ENCODE measurements at places on chromosomes 12 and 14. TPM values are rescaled to one million over a fixed set of nuclear protein-coding genes. Genes with fewer than 3 reads are reported as not detected.

DNA sequence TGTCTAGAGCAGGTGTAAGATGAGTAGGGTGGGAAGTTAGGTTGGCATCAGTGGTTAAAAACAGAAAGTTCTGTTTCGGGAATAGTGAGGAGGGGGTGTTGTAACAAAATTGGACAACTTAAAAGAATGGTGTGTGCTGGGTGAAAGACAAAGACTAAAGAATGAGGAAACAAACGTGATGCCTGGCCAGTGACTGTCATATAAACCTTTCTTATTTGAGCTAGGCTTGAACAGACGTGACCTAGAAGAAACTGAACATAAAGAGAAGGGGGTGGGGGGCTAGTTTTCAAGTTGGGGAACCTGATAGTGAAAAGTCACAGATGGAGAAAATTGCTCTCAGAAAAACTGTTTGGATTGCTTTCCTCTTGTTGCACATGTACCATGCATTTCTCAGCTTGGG lies 39.6 kb downstream of the RAD52 start:
- no peak for ATAC-seq

GRCh38 chr12:22115711-22116110 lies 69.7 kb downstream of the CMAS start:
- ATAC-seq: no peak

DNA sequence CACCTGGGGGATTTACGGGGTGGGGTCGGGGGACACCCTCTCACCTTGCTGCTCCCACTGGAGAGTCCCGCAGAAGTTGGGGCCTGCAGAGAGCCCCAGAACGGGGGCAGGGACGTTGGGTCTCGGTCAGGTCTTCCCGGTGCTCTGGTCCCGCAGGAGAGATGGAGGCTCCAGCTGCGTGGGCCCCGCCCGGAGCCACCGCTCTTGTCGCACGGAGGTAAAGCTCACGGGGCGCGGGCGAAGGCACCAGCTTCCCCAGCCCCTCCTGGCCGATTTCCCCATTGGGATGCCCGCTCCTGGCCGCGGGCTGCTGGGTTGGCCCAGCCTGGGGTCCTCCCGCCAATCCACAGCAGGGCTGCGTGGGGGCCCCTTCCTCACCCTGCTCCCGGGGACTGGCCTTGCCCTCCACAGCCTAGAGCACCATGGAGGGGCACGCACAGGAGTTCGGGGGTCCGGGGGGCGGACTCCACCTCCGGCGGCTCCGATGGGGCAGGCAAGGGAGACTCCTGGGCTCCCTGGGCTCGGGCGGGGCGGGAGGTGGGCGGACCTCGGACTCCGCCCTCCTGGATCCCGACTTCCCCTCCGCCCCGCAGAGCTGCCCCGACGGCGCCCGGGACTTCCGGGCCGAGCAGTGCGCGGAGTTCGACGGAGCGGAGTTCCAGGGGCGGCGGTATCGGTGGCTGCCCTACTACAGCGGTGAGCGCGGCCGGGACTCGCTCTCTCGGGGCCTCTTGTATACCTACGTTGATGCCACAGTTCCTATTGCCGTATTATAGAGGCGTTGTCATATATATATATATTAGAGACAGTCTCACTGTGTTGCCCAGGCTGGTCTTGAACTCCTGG lies 8.4 kb downstream of the PAPLN start:
- ATAC-seq: no peak

DNA sequence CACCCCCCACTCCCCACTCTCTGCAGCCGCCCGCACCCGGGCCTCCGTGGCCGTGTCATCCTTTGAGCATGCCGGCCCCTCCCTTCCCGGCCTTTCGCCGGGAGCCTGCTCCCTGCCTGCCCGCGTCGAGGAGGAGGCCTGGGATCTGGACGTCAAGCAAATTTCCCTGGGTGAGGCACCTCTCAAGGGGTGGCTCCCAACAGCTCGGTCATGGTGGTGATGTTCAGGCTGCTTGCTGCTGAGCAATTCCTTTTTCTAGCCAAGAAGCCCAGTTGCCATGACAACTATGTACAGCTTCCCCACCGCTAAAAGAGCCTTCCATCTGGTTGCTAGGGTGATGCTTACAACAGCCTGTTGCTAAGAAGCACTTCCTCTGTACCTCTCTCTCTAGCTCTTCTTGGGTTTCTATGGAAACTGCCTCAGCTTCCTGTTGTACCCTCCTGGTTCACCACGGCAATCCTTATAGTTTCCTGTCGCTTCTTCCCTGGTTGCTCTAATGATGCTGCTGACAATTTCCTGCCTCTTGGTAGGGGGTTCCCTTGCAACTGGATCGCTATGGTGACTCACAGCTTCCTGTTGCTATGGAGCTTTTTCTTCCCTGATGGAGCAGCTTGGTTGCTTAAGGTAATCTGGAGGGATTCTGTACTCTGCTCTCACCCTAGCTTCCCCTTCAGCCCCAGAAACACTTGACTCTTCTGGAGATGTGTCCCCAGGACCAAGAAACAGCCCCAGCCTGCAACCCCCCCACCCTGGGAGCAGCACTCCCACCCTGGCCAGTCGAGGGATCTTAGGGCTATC lies 11.0 kb downstream of the ZNF219 start:
- ATAC-seq: peak; percentile 89

The PZP gene
- total RNA-seq: 0.92 TPM

DNA sequence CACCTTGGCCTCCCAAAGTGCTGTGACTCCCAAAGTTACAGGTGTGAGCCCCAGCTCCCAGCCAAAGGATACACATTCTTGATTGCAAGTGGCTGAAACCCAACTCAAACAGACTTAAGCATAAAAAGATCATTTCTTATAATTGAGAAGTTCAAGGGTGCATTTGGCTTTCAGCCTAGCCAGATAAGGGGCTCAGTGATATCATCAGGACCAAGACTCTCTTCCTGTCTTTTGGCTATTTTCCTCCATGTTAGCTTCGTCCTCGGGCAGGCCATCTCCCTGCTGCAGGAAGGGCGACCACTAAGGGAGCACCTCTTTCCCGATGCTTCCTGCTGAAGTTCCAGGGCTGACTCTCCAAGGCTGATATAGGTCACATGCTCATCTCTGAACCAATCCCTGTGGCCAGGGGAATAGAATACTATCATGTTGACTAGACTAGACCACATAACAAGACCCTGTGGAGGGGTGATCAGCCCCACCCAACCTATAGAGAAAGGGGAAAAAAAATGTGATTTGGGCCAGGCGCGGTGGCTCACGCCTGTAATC lies 9.8 kb upstream of the KRT8 start:
- ATAC-seq: no peak

DNA sequence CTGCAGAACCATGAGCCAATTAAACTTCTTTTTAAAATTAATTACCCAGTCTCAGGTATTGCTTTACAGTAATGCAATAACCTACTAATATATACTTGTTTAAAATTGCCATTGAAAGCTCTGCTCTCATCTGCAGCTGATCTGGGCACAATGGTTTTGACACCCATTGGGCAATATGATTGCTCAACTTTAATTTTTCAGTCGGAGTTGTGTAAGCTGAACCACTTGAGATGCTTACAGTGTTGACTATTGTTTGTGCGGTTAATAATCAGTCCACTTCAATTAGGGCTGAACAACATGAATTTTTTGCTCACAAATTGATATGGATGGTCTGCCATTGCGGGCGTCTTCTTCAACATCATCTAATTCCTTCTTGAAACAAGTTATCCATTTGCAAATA lies 18.0 kb upstream of the OR4K5 start:
- ATAC-seq: no peak

- ATAC-seq: no peak
Measured at GRCh38 chr12:102484017-102484416, 3.7 kb upstream of the IGF1 start.

DNA sequence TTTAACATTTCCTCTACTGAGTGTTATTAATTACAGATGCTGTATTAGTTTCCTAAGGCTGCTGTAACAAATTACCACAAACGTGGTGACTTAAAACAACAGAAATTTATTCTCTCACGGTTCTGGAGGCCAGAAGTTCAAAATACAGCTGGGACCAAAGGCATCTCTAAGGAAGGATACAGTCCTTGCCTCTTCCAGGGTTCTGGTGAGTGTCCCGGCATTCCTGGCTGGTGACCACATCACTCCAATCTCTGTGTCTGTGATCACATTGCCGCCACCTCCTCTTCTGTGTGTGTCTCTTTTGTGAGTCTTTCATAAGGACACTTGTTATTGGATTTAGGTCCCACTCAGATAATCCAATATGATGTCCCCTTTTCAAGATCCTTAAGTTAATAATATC lies 85.1 kb upstream of the CCDC198 start:
- no peak for ATAC-seq

DNA sequence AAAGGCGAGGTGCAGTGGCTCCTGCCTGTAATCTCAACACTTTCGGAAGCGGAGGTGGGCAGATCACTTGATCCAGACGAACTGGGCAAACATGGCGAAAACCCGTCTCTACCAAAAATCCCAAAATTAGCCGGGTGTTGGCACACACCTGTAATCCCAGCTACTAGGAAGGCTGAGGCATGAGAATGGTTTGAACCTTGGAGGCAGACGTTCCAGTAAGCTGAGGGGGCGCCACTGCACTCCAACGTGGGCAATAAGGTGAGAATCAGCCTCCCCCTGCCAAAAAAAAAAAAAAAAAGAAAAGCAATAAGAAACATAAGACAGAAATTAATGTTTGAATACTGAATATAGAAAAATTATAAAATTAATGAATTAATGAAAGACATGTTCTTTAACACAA lies 928.7 kb downstream of the LRFN5 start:
- no peak for ATAC-seq

The OASL gene
- total RNA-seq: 0.19 TPM

GRCh38 chr12:100493396-100494012 lies 19.8 kb downstream of the NR1H4 start:
- ATAC-seq: no peak

The SAMD15 gene
- 3.0 TPM for total RNA-seq

- ATAC-seq: no peak
Measured at GRCh38 chr12:104147346-104147745, 9.3 kb upstream of the NFYB start.

GRCh38 chr12:113462117-113462774 lies 9.4 kb downstream of the LHX5 start:
- peak; percentile 93 for ATAC-seq

- no peak for ATAC-seq
Measured at GRCh38 chr12:19886065-19886464, 446.8 kb downstream of the AEBP2 start.

The GPR33 gene
- not detected for total RNA-seq

DNA sequence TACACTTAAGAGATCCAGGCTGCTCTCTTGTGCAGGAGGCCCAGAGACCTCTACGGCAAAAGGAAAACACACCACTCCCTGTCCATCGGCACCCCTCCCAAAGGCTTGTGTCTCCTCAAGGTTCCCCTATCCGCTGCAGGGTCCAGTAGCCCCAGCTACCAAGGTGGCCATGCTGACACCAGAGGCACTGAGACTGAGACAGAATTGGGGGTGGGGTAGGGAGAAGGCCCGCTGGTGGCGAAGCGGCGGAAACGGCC lies 590 bp downstream of the DDIT3 start:
- ATAC-seq: peak; percentile 0

- no peak for ATAC-seq
Measured at GRCh38 chr14:60160422-60160821, 4.8 kb downstream of the DHRS7 start.

DNA sequence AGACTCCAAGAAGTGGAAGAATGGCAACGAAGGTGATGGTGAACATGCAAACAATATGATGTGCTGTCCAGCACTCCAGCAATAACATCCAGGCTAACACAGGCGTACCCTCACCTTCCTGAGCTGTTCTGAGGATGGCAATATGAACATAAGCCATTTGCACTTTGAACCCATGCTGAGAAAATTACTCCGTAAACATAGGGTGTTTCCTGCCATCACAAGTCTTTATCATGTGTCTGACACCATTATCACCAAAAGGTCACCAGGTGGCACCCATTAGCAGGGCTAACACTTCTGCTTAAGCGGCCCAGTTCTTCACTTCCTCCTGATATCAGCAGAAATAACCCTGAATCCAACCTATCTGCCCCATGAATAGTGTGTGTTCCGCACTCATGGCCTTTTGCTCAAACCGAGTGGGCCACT lies 482.8 kb downstream of the MED13L start:
- no peak for ATAC-seq

DNA sequence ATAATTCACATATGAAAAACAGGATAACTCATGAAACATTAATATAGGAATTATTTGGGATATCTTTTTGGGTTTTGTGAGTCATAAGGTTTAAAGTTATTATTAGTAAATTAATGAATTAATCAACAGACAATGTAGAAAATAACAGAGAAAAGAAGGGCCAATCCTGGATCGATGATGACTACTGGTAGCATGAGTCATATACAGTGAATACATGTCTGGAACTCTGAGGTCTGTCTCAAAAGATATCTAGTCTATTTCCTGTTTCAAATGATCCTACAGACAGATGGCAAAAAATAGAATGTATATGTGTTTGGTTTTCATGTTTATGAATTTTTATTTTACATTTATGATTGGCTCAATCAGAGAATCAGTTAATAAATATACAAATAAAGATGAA lies 86.4 kb upstream of the RTL1 start:
- no peak for ATAC-seq

The HIF1A gene
- total RNA-seq: 64.1 TPM

- ATAC-seq: no peak
Measured at GRCh38 chr12:77058740-77059139, 6.6 kb downstream of the E2F7 start.

- ATAC-seq: no peak
Measured at GRCh38 chr12:55915482-55915859, 12.2 kb downstream of the PYM1 start.

DNA sequence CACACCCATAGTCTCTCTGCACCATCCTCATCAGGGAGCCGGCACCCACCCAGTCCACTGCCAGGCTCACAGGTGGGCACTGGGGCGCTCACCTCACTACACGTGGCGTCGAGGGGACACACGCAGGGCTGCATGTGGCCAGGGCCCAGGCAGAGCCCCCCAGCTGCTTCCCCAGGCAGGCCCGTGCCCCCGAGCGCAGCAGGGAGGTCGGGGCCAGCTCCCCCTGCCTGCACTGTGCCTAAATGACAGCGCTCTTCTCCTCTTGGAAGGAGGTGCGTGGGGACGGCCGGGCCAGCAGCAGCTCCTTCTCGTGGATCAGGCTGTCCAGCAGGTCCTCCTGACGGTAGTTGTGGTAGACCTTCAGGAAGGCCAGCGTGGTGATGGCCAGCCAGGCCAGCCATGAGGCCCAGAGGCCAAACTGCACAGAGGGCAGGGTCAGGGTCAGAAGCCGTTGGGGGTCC lies 11.3 kb downstream of the TMEM179 start:
- no peak for ATAC-seq

The C14orf180 gene
- 0.26 TPM for total RNA-seq

GRCh38 chr14:27730204-27730603 lies 1036.4 kb upstream of the FOXG1 start:
- no peak for ATAC-seq

DNA sequence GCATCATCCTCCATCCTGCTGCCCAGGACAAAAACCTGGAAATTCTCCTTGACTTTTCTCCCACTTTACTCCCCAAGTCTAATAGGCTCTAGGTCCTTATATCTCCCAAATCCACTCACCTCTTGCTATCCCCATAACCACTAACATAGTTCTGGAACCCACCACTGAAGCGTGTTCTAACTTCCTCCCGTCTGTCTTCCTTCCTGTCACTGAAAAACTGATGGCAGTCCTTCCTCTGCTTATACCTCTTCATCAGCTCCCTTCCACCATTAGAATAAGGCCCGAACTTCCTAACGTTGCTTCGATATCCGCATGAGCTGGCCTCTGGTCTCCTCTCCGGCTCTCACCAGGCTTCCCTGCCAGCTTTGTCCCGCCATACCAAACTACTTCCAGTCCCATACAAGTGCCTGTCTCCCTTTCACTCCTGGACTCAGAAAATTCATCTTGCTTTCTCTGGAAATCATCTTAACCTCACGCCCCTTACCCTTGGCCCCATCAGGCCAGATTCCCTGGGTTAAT lies 63.0 kb upstream of the BCL2L14 start:
- no peak for ATAC-seq

The HECTD1 gene
- 141 TPM for total RNA-seq

Data from motor neuron (in vitro differentiated cells).